Type B pancreatic cell (in vitro differentiated cells): ENCODE measurements at places on chromosomes 2 and 18. TPM values are rescaled to one million over a fixed set of nuclear protein-coding genes. Genes with fewer than 3 reads are reported as not detected.

DNA sequence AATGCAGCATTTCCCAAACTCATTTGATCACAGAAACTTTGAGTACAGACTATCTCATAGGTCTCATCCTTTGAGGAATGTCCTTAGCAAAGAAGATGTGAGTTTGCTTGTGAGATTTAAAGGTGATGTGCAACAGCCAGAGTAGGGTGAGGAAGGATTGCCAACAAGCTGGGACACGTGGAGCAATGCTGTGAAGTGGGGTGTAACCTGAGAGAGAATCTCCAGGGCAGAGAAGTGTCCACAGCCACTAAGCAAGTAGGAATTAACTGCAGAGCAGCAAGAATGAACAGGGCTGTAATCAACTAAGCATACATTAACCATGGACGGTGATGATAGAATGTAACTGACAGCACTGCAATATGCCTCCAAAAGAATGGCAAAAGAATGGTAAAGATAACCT lies 469.9 kb upstream of the NRP2 start:
- DNase-seq: no peak

DNA sequence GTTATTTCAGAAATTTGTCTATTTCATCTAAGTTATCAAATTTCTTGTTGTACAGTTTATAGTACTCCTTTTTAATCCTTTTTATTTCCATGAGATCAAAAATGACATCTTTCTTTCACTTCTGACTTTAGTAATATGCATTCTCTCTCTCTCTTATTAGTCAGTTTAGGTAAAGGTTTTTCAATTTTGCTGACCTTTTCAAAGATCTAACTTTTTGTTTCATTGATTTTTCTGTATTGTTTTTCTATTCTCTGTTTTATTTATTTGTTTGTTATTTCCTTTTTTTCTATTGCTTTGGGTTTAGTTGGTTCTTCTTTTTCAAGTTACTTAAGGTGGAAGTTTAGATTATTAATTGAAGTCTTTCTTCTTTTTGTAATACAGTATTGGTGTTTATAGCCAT lies 294.2 kb downstream of the CCDC85A start:
- no peak for DNase-seq

- no peak for DNase-seq
Observed at GRCh38 chr2:231611273-231612108, 18.8 kb downstream of the TEX44 start.

GRCh38 chr2:54658564-54659071 lies 64.8 kb upstream of the EML6 start:
- no peak for DNase-seq

The SERPINB7 gene
- total RNA-seq: 15.2 and 78.2 TPM in 2 replicates

The CDCA7 gene
- total RNA-seq: 13.1 and 54.0 TPM in 2 replicates

The CRYGC gene
- not detected in 2 replicates for total RNA-seq
